ENCODE measurements at places on chromosomes 3 and 15.

DNA sequence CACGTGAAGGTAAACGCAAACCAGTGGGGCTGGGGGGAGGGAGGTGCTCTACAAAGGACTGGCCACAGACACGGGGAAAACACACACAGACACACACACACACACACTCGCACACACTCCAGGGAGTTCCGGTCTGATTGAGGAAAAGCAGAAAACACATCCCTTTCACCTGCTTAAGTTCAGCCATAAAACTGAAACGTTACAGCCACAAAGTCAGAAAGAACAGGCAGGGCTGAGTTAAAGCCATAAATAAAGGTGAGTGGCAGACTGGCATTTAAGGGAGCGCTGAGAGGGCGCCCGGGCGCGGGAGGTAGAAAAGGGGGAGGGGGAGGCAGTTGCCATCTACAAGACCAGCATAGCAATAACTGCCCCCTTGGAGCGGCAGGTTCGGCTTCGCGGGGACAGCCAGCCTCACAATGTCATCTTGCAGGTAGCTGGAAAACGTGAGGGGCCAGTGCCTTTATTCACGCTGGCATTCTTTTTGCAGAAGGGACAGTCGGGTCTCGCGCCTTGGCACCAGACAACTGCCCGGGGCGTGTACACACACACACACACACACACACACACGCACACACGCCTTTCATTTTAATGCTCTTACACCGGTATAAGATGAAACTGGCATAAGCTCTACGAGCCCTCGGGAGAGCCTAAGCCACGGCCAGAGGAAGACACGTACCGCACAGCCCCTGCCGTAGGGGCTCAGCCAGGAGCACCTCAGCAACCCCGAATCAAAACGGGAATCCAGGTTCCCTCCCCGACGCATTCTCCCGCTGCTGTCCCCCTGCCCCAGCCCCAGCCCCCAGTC, 866 bp downstream of the TNIK start:
- peak; percentile 36 for DNase-seq

DNA sequence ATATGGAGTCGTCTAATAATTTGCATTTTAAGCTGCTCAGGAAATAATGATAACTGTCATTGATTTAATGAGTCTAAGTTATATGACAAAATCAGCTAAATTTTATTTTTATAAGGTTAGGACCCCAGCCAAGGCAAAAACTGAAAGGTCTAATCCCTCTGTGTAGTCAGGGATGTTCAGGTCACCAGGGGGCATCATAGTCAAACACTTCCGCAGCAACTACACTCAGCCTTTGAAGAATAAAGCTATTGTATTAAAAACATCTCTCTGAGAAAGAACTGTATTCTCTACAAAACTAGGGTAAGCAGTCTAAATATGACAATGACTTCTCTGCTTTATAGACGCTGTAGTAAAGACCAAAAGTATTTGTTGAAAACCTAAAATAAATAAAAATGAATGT, 15.0 kb downstream of the INTS14 start:
- DNase-seq, result no peak

- no peak for DNase-seq
Observed at GRCh38 chr3:66404903-66405700, 95.7 kb downstream of the LRIG1 start.

DNA sequence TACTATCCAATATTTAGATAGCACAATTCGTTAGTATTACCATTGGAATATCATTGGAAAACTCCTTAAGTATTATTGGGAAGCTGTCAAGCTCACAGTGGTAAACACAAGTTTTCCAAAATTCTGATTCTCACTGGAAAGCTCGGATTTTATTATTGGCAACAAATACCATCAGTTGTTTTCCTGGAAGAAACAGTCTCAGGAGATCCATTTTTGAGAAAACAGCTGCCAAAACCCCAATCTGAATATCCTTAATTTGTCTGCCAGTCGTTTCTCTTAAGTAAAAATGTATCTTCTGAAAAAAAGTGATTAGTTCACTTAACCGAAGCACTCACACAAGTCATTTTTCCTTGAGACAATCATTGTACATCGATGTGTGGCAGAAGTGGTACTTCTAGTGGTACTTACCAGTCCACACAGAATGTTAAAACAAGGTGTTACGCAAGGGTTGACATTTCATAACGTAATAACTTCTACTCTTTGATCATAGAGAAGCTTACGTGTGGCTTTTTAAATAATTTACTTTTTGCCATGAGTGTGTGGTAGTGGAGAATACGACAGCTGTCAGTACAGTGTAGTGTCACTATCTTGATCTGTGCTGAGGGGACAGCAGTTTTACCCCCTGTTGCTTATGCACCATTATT, 74.9 kb downstream of the FAM43A start:
- no peak for DNase-seq

DNA sequence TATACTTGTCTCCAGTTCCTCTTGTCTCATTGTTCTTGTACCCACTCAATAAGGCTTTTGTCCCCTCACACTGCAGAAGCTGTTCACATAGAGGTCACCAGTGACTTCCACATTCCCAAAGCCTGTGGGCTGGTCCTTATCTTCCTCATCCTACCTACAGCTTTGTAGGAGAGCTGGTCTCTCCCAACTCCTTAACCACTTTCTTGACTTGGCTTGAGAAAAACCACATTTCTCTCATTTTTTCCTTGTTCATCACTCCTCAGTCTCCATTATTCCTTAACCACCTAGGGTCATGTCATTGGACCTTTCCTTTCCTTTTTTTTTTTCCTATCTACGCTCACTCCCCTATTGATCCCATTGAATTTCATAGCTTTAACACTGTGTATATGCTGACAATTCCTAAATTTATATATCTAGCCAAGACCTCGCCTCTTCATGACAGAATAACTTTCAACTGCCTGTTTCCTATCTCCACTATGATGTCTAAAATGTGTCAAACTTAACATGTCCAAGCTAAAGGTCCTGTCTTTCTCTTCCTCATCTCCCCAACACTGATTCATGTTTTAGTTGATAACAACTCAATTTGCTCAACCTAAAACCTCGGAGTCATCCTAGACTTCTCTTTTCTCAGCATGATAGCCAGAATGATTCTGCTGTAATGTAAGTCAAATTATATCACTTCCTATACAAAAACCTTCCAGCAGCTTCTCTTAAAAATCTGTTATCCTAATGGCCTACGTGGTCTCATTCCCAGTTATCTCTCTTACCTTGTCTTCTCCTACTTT, 49.5 kb downstream of the CEP63 start:
- no peak for DNase-seq

DNA sequence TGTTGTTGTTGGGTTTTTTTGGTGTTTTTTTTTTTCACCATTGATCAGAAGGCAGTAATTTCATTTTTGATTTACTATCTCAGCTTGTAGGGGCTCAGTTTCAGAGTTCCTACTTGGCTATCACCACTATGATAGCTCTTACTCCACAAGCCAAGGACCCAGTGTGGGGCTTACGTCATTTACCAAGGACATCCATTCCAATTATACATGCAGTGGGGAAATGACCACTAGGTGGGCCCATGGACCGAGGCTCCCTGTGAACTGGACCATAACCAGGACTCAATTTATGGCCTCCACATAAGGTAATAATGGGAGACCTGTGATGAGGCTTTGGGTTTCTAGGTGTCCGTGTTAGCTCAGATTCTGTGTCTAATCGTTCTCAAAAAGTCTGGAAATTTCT, 67.5 kb upstream of the CACNA1D start:
- no peak for DNase-seq

Data from NCI-H2227 treated with DMSO at 0.1 percent for 48 hours (cell line).